ENCODE measurements at places on chromosomes 7 and 10. TPM values are rescaled to one million over a fixed set of nuclear protein-coding genes. Genes with fewer than 3 reads are reported as not detected.

DNA sequence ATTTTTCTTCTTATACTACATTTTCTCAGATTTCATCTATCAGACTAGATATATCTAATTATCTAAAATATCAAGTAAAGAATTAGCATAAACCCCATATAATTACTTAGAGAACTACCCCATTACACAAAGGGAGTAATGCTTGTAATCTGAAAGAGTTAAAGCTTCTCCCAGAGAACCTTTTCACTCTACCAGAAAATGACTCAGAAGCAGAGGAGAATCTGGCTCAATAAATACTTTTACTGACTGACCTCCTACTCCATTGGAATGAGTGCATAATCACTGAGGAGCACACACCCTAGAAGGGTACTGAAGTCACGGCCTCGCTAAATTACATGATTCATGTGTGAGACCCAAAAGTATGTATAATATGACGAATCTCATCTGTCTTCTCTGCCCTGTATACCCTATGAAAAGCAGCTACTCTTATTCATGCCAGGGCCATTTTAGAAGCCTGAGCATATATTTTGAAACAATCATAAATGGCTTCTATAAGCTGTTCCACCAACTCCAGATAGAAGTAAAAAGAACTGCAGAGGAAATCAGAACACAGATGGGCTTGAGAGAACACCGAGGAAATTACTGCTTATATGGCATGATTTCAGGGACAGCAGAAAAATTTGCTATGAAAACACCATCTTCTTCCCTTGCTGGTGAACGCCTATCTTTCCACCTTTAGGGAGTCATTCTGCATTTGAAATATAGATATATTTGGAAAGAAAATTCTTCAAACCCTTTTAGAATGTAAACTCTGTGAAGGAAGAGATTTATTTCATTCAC, 32.7 kb downstream of the DNMBP start:
- H3K27ac ChIP-seq: peak overlapping the region; percentile 75
- H3K27me3 ChIP-seq: no peaks in the 10 kb centered on the region
- no peak overlapping the region for H3K4me3 ChIP-seq

DNA sequence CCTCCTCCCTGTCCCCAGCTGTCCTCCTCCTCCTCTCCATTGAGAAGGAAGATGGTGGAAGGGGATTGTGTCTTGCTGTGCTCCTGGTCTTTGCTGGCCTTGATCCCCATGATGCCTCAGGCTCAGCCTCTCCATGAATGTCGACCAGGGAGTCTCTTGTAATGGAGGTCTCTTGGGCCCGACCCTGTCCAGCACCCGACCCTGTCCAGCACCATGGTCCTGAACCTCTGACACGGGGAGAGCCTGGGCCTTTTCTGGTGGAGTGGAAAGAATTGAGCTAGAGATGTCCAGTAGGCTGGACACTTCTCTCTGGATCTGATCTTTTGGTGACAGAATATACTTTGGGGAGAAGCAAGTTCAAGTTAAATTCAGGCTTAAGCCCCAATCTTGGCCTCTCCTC, 42.3 kb upstream of the HMX3 start:
- no peak overlapping the region for H3K27ac ChIP-seq
- no peaks in the 10 kb centered on the region for H3K36me3 ChIP-seq
- H3K4me3 ChIP-seq: no peak overlapping the region
- peaks cover 6% of the 10 kb centered on the region for H3K4me1 ChIP-seq

- peaks cover 39% of the 10 kb centered on the region for H3K27me3 ChIP-seq
- H3K27ac ChIP-seq: no peak overlapping the region
- no peak overlapping the region for H3K4me3 ChIP-seq
These were observed 18.5 kb downstream of the UBTD1 start for GRCh38 chr10:97517096-97517750.

- H3K27ac ChIP-seq: no peak overlapping the region
- H3K4me3 ChIP-seq: no peak overlapping the region
- H3K36me3 ChIP-seq: no peaks in the 10 kb centered on the region
- no peaks in the 10 kb centered on the region for H3K4me1 ChIP-seq
These were observed 25.6 kb downstream of the TMEM196 start for GRCh38 chr7:19747740-19748339.

GRCh38 chr7:151249034-151249731, 689 bp upstream of the SMARCD3 start:
- DNase-seq: peak; percentile 44
- peaks cover 58% of the 10 kb centered on the region for H3K4me1 ChIP-seq
- H3K27ac ChIP-seq: no peak overlapping the region
- H3K27me3 ChIP-seq: peaks cover 65% of the 10 kb centered on the region
- H3K4me3 ChIP-seq: peak overlapping the region; percentile 69

GRCh38 chr7:157238087-157238486, 98.7 kb upstream of the DNAJB6 start:
- H3K27me3 ChIP-seq: no peaks in the 10 kb centered on the region
- H3K4me3 ChIP-seq: no peak overlapping the region
- H3K36me3 ChIP-seq: peaks cover 38% of the 10 kb centered on the region
- peaks cover 11% of the 10 kb centered on the region for H3K4me1 ChIP-seq
- DNase-seq: no peak

DNA sequence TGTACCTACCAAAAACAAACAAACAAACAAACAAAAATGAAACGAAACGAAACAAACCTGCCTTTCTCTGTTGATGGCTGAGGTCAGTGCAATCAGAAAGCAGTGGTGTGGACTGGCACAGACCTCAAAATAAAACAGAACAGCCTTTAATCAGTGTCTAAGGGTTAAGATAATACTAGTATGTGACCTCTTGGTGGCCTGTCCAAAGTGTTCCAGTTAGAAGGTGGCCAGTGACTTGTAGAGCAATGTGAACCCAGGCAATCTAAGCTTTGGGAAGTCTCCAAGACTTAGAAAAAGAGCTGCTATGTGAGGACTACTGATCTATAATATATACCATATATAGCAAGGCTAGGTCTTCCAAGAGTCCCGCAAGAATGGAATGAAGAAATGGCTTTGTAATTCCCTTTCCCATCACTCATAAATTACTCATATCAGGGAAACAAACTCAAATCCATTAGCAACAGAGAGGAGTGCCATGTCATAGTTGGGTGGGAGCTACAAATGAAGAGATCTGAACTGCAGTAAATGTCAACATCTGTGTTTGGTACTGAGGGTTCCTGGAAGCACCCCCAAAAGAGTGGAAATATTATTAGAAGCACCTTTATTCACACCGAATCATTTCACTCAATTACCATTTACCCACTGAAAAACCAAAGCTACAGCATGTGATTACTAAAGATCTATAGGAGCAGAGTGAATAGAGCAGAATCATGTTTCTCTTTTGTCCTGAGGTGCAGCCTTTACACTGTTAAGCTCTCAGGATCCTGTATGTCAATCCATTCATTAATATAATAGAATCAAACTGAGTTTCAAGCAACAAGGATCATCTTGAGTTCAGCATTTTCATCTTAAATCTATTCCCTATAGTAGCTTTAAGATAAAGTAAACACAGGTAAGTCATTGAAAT, 28.0 kb downstream of the ABLIM1 start:
- H3K4me1 ChIP-seq: peaks cover 18% of the 10 kb centered on the region
- H3K4me3 ChIP-seq: peak overlapping the region; percentile 56
- no peaks in the 10 kb centered on the region for H3K36me3 ChIP-seq
- peaks cover 44% of the 10 kb centered on the region for H3K27me3 ChIP-seq

- H3K27me3 ChIP-seq: no peaks in the 10 kb centered on the region
- H3K4me3 ChIP-seq: no peak overlapping the region
- H3K4me1 ChIP-seq: no peaks in the 10 kb centered on the region
These were observed 973.1 kb downstream of the LRMDA start for GRCh38 chr10:76404531-76404930.

DNA sequence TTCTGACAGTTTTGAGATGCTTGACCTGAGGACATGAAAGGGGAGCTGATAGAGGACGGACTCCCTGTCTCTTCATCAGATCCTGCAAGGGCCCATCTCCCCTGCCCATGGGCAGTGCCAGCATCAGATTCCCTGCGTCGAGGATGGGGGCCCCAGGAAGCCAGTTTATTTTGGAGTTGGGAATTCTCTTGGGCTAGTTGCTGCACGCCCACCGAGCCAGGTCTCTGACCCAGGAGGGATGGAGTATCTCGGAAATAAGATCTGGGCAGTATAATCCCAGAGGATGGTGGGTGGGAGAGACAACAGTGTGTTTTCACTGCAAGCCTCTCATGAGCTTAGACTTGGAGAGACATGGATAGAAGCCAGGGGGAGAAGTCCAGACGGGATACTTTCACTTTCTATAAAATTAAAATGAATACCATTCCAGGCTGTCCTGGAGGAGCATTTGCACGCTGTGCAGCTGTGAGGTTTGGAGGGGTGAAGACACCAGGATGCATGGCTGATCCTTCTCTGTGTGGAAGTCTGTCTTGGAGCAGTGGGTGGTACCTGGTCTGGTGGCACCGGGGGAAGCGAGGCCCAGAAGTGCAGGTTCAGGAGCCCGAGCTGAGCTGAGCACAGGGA, 25.8 kb downstream of the DOCK1 start:
- H3K4me3 ChIP-seq: no peak overlapping the region
- no peaks in the 10 kb centered on the region for H3K36me3 ChIP-seq
- no peaks in the 10 kb centered on the region for H3K27me3 ChIP-seq
- H3K27ac ChIP-seq: no peak overlapping the region

DNA sequence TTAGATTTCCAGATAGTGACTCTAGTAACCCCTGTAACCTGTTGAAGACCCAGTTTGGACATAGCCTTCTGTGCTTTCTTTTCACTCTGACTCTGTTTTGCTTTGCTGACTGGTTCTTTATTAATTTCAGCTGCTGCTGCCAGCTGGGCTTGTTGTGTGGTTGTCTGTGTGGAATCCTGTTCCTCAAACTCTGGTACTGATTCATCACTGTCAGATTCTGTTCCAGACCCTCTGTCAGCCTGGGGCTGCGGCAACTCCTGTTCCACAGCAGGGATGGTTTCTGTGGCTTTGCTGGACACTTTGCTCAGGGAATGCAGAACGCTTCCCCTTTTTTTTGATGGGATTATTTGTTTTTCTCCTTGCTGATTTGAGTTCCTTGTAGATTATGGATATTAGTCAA, 104.9 kb downstream of the SEC23IP start:
- H3K4me3 ChIP-seq: no peak overlapping the region
- H3K36me3 ChIP-seq: peaks cover 8% of the 10 kb centered on the region
- H3K27ac ChIP-seq: no peak overlapping the region
- H3K4me1 ChIP-seq: no peaks in the 10 kb centered on the region
- DNase-seq: no peak
- peaks cover 16% of the 10 kb centered on the region for H3K27me3 ChIP-seq

GRCh38 chr7:69722843-69723242, 124.6 kb downstream of the AUTS2 start:
- H3K27me3 ChIP-seq: no peaks in the 10 kb centered on the region
- H3K36me3 ChIP-seq: peaks cover 7% of the 10 kb centered on the region
- no peak for DNase-seq
- H3K4me1 ChIP-seq: peaks cover 6% of the 10 kb centered on the region
- no peak overlapping the region for H3K27ac ChIP-seq

GRCh38 chr10:4102802-4103344, 317.9 kb upstream of the KLF6 start:
- H3K4me1 ChIP-seq: peaks cover 8% of the 10 kb centered on the region
- H3K4me3 ChIP-seq: no peak overlapping the region
- DNase-seq: no peak
- H3K27ac ChIP-seq: no peak overlapping the region
- H3K36me3 ChIP-seq: no peaks in the 10 kb centered on the region
- H3K27me3 ChIP-seq: no peaks in the 10 kb centered on the region

DNA sequence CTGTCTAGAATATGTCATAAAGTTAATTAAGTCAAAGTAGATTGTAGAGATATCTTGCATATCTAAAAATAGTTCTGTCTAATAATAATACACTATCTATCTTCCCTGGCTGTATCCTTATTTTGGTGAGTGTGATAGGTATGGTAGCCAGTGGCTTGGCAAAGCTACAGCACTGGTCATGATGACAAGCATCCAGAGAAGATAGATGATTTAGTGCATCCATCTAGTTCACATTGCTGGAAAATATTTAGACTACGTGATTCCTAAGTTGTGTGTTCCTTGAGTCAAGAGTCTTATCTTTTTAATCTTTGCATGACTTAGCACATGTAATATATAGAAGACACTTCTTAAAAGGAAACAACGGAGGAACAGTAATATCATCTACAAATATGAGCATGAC, 711.2 kb upstream of the KCND2 start:
- H3K27ac ChIP-seq: no peak overlapping the region
- no peaks in the 10 kb centered on the region for H3K4me1 ChIP-seq
- H3K27me3 ChIP-seq: no peaks in the 10 kb centered on the region
- no peaks in the 10 kb centered on the region for H3K36me3 ChIP-seq

DNA sequence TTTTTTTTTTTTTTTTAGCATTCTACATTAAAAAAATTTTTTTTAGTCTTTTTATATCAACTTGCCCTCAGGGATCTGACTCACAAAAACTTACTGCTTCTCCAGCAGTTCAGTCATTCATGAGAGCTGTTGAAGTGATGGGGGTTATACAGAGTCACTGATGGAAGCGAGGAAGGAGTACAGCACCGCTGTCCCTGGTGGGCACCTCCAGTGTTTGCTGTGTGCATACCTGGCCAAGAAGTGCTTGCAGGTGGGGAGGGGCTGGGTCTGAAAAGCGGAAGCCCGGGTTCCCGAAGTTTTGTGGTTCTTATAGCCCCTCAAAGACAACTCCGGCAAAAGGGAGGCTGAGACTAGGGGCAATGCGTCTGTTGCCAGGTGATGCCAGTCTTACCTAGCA, 46.2 kb downstream of the MINDY4 start:
- H3K36me3 ChIP-seq: no peaks in the 10 kb centered on the region
- no peak overlapping the region for H3K27ac ChIP-seq
- no peaks in the 10 kb centered on the region for H3K4me1 ChIP-seq
- no peak overlapping the region for H3K4me3 ChIP-seq
- DNase-seq: no peak

GRCh38 chr10:24953675-24954074, 1.3 kb upstream of the PRTFDC1 start:
- H3K4me3 ChIP-seq: peak overlapping the region; percentile 87
- H3K27me3 ChIP-seq: peaks cover 67% of the 10 kb centered on the region
- H3K36me3 ChIP-seq: no peaks in the 10 kb centered on the region
- H3K27ac ChIP-seq: no peak overlapping the region

DNA sequence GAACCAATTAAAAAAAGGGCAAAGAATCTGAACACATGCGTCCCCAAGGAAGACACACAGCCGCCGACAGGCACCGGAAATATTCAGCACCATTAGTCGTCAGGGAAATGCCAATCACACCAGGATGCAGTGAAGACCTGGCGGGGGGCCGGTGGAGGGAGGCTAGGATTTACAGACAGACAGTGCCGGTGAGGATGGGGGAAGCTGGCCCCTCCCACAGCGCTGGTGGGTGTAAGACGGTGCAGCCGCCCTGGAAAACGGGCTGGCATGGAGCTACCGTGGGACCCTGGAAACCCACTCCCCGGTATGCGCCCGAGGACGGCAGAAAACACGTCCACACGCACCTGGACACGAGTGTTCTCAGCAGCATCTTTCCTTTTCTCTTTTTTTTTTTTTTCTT, 4.8 kb upstream of the ADAP1 start:
- no peak overlapping the region for H3K27ac ChIP-seq
- H3K4me1 ChIP-seq: peaks cover 13% of the 10 kb centered on the region
- no peak overlapping the region for H3K4me3 ChIP-seq
- H3K36me3 ChIP-seq: no peaks in the 10 kb centered on the region
- H3K27me3 ChIP-seq: peaks cover 18% of the 10 kb centered on the region

- no peaks in the 10 kb centered on the region for H3K36me3 ChIP-seq
- no peak overlapping the region for H3K27ac ChIP-seq
- H3K27me3 ChIP-seq: no peaks in the 10 kb centered on the region
- no peak overlapping the region for H3K4me3 ChIP-seq
- no peaks in the 10 kb centered on the region for H3K4me1 ChIP-seq
- no peak for DNase-seq
These were observed 107.5 kb upstream of the NPS start for GRCh38 chr10:127441350-127442219.

Gene GHRHR
- not detected for polyA plus RNA-seq

Gene PDGFA
- not detected for polyA plus RNA-seq

Gene GSDME
- 8.0 TPM for polyA plus RNA-seq

Gene CHAT
- not detected for polyA plus RNA-seq
